ENCODE measurements at places on chromosomes 5 and 9. TPM values are rescaled to one million over a fixed set of nuclear protein-coding genes. Genes with fewer than 3 reads are reported as not detected.

The CA9 gene
- total RNA-seq = 0.89 TPM

The ASPN gene
- not detected for total RNA-seq

The PTGER4 gene
- total RNA-seq = 30.4 TPM

The OLFML2A gene
- total RNA-seq = 0.11 TPM

The AGXT2 gene
- not detected for total RNA-seq

The NUTM2G gene
- not detected for total RNA-seq

The PCDHGA12 gene
- 0.11 TPM for total RNA-seq

The KCNT1 gene
- not detected for total RNA-seq

The LTC4S gene
- total RNA-seq = 0.62 TPM

The INSL4 gene
- not detected for total RNA-seq

The RPL37 gene
- total RNA-seq = 1,583 TPM

The FCN2 gene
- not detected for total RNA-seq

The C5orf58 gene
- not detected for total RNA-seq

The SPATA31A6 gene
- not detected for total RNA-seq

The GCNT1 gene
- total RNA-seq = 15.0 TPM

The PCDHGA3 gene
- 0.11 TPM for total RNA-seq

Data from activated T-helper 2 cell treated with anti-CD3 and anti-CD28 coated beads, Interferon-gamma antibody, Interleukin-2, Interleukin-4, amounts not matched to agents 10 μg/mL and 5 μg/mL and 100 μg/mL, durations not matched to agents 14 hours and 24 hours and 36 hours (primary cell).